Central memory CD8-positive, alpha-beta T cell (primary cell): ENCODE measurements at places on chromosomes 1 and 21.

- no peak for DNase-seq
Measured at GRCh38 chr21:31490443-31490842, 146.4 kb upstream of the TIAM1 start.

DNA sequence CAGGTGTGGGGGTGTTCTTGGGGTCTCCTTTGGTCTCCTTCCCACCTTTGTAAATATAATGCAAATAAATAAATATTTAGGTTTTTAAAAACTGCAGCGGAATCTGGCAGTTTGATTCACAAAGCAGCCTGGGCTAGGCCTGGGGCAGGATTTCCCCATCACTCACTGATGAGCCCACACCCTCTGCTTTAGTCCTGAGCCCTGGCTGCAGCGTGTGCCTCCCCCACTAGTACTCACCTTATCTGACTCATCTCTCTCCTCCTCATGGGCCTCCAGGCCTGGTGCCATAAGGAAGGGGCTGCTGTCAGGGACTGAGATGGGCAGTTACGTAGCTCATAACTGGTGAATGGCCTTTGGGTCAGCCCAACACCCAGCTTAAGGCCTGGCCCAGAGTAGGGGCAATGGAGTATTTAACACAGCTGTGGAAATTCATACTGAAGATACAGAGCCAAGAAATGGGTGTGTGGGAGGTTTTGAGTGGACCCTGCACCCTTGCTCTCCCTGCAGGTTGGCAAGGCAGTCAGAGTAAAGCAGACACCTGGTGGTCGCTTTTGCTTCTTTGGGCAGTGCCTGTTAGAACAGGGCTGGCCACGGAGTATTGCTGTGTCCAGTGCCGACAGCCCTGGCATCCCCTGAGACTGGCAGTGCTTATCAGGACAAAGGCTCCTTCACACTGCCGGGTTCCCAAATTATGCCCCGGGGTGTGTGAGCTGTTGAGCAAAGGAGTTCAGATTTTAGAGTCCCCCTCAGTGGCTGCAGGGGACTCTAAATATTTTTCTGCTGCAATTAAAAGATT is 39.7 kb downstream of the AZIN2 start:
- no peak for DNase-seq

GRCh38 chr1:199854686-199855321 is 172.7 kb upstream of the NR5A2 start:
- DNase-seq = no peak

- no peak for DNase-seq
Measured at GRCh38 chr1:27366411-27367159, at the start of gene MAP3K6. Gene MAP3K6, minus strand, starts transcription at chr1:27366961. Its CDS starts 364 bp downstream, at chr1:27366597.

DNA sequence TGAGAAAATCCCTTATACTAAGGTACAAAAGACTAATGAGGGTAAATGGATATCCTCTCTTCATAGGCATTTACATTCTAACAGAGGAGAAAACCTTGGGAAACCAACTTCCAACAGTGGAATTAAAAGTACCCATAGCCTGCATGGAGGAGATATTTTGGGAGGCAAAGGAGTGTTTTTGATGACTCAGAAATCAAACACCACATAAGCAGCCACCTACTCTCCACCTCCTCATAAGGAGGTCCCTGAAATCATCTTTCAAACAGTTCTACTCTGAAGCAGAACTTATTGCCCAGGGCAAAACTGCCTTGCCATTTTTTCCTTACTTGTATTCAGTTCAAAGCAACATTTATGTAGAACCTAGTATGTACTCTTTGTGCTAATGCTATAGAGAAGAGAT is 211.3 kb downstream of the KCNH1 start:
- DNase-seq = no peak

DNA sequence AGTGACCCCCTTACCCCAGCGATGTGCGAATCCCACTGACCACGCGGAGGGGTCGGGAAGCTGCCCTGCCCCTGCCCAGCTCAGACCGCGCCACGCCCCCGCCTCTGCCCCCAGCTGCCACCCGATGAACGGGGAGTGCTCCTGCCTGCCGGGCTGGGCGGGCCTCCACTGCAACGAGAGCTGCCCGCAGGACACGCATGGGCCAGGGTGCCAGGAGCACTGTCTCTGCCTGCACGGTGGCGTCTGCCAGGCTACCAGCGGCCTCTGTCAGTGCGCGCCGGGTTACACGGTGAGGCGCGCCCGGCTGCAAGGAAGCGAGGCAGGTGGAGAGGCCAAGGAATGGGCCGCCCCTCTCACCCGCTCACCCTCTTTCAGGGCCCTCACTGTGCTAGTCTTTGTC is 11.9 kb upstream of the LRRC71 start:
- DNase-seq = no peak

- peak; percentile 47 for DNase-seq
Measured at GRCh38 chr1:156608981-156609380, 7.7 kb upstream of the GPATCH4 start.

DNA sequence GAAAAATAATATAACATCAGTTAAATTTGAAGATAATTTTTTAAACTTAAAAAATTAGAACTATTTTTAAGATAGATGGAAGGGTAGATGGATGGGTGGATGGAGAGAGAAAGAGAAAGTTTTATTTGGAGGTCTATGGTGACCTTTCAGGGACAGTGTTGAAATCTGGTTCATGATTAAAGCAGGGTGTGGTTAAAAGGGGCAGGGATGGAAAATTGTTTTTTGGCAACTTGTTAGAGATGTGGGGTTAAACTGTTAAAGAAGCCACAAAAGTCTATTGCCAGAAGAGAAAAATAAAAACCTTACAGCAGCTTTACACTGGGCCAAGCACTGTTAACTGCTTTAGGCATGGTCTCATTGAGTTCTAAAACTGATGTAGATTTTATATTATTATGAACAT is 134.9 kb upstream of the GORAB start:
- no peak for DNase-seq
